Activated CD4-positive, alpha-beta memory T cell treated with anti-CD3 and anti-CD28 coated beads for 36 hours (primary cell): ENCODE measurements at places on chromosomes 1 and 21. TPM values are rescaled to one million over a fixed set of nuclear protein-coding genes. Genes with fewer than 3 reads are reported as not detected.

Gene TNFAIP8L2
- total RNA-seq = 26.7 TPM

Gene CCNL2
- 96.0 TPM for total RNA-seq

Gene OLIG2
- not detected for total RNA-seq

Gene NEK2
- 42.4 TPM for total RNA-seq

Gene ABCG1
- 24.6 TPM for total RNA-seq

Gene KCNK1
- 5.2 TPM for total RNA-seq

Gene FCGR3B
- not detected for total RNA-seq

Gene TACSTD2
- total RNA-seq = not detected

Gene C1orf56
- total RNA-seq = 1.5 TPM

Gene VPS72
- total RNA-seq = 80.4 TPM

Gene FASLG
- 8.6 TPM for total RNA-seq

Gene HPDL
- 12.7 TPM for total RNA-seq

Gene TNFRSF1B
- total RNA-seq = 201 TPM

Gene TMCO4
- 18.3 TPM for total RNA-seq

Gene OR2T12
- total RNA-seq = not detected

Gene TRIM45
- 0.53 TPM for total RNA-seq

Gene CCDC28B
- 14.8 TPM for total RNA-seq

Gene TDRD10
- not detected for total RNA-seq

Gene CSF3R
- not detected for total RNA-seq

Gene AMY1A
- not detected for total RNA-seq

Gene SHISA4
- total RNA-seq = 0.27 TPM

Gene GPA33
- total RNA-seq = 1.8 TPM

Gene HNRNPU
- 421 TPM for total RNA-seq

Gene CD52
- 261 TPM for total RNA-seq

Gene LCE1F
- not detected for total RNA-seq

Gene SNX7
- 0.43 TPM for total RNA-seq

Gene XCL2
- 1.1 TPM for total RNA-seq

Gene NT5C1A
- total RNA-seq = not detected

Gene SNAPIN
- 32.1 TPM for total RNA-seq

Gene GUCA2A
- not detected for total RNA-seq

Gene FMO4
- total RNA-seq = 1.9 TPM

Gene UQCRHL
- total RNA-seq = 2.0 TPM

Gene JAM2
- total RNA-seq = 0.58 TPM

Gene LMX1A
- total RNA-seq = not detected

Gene SGIP1
- total RNA-seq = not detected

Gene SPRR2G
- not detected for total RNA-seq

Gene SLC2A5
- total RNA-seq = not detected

Gene NPR1
- 0.05 TPM for total RNA-seq

Gene CDK18
- 2.5 TPM for total RNA-seq

Gene RXFP4
- total RNA-seq = not detected

Gene PLEKHN1
- 5.8 TPM for total RNA-seq

Gene CALML6
- total RNA-seq = 0.27 TPM

Gene PGBD5
- 0.02 TPM for total RNA-seq

Gene RABIF
- 10.1 TPM for total RNA-seq

Gene LRRC53
- not detected for total RNA-seq

Gene DNAJC8
- total RNA-seq = 102 TPM

Gene EVA1C
- total RNA-seq = 9.3 TPM

Gene CASZ1
- total RNA-seq = 5.5 TPM
